Mesendoderm (in vitro differentiated cells): ENCODE measurements at places on chromosomes 1 and 21.

DNA sequence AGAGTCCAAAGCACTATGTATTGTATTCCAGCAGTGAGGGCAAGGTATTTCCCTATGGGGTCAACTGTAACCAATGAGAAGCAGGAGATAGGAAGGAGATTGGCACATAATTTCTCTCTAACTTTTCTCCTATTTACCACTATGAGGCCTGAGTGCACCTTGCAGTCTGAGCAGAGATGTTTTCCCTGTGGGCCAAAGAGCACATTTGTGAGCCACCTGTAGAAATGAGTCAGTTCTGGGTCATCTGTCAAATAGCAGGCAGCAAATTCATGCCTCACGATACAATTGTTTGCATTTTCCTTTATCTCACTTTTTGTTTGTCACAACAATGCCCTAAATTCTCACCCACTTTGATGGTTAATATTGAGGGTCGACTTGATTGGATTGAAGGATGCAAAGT lies 547.2 kb upstream of the NCAM2 start:
- peak; percentile 32 for DNase-seq

- DNase-seq: no peak
These were observed 118.6 kb downstream of the NR5A2 start for GRCh38 chr1:200146100-200146499.

DNA sequence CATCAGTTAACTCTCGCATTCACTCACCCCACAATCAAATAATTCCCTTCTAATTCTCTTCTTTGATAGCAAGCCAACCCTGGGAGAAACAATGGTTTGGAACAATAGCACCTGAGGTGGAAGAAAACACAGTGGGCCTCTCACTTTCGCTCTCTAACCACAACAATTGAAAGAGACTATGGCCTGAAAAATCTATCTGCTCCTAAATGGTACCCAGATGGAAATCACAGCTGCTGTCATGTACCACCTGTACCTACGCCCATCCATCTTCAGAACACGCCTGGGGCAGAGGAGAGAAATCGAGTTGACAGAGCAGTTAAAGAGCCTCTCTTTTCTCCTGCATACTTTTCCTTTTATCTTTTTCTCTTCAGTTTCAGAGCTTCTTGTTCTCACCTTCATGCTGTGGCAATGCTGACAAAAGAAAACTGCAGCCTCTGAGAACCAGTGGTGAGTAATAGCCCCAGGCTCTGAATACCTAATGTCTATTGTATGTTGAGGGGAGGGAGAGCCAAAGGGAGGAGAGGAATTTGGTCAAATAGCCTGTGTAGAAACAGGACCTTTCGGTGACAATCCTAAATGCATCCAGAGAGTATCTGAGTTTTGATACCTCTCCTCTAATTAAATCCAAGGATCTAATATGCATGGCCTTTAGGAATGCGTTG lies 57.7 kb downstream of the ZC3H11B start:
- peak; percentile 97 for DNase-seq

DNA sequence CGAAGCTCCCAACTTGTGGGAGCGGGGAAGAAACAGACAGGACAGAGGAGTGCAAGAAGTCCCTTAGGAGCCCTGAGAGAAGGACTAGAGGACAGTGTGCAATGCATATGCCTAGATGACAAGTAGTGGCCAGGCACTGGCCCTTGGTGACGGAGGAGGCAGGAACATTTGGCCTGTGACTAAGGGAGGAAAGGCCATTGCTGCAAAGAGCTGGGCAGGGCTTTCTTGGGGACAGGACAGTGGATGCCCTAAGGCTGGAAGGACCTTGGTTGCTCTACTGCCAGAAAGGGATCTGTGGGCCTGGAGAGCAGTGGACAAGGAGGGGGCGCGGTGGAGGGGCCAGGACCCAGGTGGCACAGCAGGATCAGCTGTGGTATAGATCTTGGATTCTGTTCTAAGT lies 481.3 kb downstream of the CAMTA1 start:
- DNase-seq: no peak

DNA sequence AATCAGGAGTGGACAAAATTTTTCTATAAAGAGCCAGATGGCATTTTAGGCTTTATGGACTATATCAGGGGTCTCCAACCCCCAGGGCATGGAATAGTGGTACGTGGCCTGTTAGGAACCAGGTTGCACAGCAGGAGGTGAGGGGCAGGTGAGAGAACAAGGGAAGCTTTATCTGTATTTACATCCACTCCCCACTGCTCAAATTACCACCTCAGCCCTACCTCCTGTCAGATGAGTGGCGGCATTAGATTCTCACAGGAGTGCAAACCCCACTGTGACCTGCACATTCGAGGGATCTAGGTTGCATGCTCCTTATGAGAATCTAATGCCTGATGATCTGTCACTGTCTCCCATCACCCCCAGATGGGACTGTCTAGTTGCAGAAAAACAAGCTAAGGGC lies 13.9 kb downstream of the PHTF1 start:
- DNase-seq: peak; percentile 32

DNA sequence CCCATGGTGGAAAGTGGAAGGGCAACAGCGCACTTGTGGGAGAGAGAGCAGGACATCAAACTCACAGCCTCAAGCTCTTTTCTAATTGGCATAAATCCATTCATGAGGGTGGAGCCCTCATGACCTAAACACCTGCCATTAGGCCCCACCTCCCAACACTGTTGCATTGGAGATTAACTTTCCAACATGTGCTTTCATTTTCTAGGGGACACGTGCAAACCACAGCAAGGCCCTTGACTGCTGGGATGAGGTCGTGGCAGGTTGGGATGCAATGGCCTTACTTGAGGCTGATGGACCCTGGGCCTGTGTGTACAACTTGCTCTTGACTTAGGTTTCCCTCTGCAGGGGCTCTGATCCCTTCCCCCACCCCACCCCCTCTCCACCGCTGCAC lies 35.9 kb upstream of the NEK2 start:
- DNase-seq: no peak

- peak; percentile 79 for DNase-seq
These were observed 19.9 kb downstream of the ATP8B2 start for GRCh38 chr1:154344977-154345837.

DNA sequence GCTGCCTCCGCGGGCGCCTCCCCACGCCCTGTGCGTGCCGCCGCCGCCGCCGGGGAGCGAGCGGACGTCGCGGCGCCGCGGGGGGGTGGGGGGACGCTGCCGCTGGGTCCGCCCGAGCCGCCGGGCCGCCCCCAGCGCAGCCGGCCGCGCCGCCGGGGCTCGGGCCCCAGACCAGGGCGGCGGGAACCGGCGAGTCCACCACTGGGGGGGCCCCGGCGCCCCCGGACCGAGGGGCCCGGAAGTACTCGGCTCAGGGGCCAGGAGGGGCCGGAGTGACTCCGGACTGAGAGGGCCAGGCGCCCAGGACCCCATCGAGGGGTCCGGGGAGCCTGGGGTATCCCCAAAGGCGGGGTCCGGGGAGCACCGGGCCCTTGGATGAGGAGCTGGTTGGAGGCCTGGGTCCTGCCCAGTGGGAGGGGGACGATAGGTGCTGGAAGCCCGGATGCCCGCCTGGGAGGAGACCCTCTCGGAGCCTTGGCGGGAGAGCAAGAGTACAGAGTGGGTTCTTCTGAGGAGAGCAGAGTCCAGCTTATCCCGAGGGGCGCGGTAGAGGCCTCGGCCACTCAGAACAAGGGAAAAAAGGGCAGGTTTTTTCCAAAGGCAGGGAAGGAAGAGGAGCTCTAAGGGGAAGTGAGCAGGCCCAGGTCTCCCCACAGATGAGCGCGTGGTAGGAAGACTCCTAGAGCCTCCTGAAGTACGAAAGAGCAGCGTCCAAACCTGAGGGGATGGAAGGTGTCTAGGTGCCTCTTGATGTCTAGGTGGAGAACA lies 556 bp downstream of the GMEB1 start:
- peak; percentile 66 for DNase-seq

GRCh38 chr1:247441606-247442005 lies 16.3 kb downstream of the OR2B11 start:
- no peak for DNase-seq
